A549 treated with AZD2906 at 1 μM for 4 hours (cell line): ENCODE measurements at places on chromosomes 4 and X. TPM values are rescaled to one million over a fixed set of nuclear protein-coding genes. Genes with fewer than 3 reads are reported as not detected.

FGFBP2 gene
- 0.17 to 0.41 TPM (median 0.34 TPM) in 5 replicates for total RNA-seq

RASSF6 gene
- 0.66 to 0.88 TPM (median 0.76 TPM) in 5 replicates for total RNA-seq

SLC25A4 gene
- total RNA-seq, result 11.4 to 15.6 TPM (median 14.1 TPM) in 5 replicates

CXCR3 gene
- 0.05 to 0.11 TPM (median 0.07 TPM) in 4 of 5 replicates, not detected in the other for total RNA-seq

NHS gene
- total RNA-seq, result 1.8 to 2.6 TPM (median 2.1 TPM) in 5 replicates
